ENCODE measurements at places on chromosomes 2 and 18. TPM values are rescaled to one million over a fixed set of nuclear protein-coding genes. Genes with fewer than 3 reads are reported as not detected.
A peak's percentile ranks its signal among the peaks of the same experiment; 100 is the strongest.

DNA sequence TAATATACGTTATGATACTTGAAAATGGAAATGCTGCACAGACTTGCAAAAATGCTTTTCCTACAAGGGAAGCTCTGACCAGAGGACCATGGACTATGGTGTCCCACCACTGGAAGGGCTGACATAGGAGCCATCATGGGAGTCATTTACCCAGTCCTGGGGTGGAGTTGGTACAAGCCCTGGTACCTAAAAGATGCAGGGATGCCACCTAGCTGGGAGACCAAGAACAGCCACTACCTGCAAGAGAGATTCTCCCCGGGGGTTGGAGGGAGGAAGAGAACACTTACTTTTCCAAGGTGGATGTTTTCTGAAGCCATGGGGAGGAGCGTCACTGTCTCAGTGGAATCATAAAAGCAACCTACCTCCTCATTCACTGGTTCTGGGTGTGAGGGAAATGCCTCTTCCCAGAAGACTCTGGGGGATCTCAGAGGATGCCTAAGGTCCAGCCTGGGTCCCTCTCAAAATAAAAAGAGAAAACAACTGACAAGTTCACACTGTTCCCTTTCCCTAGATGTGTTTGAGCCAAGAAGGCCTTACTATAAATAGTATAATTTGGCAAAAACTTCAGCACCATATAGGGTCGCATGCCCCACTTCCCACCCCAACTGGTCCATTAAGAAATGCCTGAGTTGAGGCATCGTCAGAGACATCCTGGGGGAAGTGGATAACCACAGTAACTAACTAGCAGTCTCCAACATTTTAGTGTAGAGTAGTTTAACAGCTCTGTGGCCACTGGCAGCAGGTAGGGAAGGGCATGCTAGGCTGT, 39.9 kb downstream of the REEP1 start:
- no peak for DNase-seq

Gene COLEC11
- total RNA-seq = not detected

Gene RGPD4
- 2.2 TPM for total RNA-seq

- DNase-seq = no peak
Measured at GRCh38 chr2:152743002-152743401, 24.6 kb downstream of the ARL6IP6 start.

DNA sequence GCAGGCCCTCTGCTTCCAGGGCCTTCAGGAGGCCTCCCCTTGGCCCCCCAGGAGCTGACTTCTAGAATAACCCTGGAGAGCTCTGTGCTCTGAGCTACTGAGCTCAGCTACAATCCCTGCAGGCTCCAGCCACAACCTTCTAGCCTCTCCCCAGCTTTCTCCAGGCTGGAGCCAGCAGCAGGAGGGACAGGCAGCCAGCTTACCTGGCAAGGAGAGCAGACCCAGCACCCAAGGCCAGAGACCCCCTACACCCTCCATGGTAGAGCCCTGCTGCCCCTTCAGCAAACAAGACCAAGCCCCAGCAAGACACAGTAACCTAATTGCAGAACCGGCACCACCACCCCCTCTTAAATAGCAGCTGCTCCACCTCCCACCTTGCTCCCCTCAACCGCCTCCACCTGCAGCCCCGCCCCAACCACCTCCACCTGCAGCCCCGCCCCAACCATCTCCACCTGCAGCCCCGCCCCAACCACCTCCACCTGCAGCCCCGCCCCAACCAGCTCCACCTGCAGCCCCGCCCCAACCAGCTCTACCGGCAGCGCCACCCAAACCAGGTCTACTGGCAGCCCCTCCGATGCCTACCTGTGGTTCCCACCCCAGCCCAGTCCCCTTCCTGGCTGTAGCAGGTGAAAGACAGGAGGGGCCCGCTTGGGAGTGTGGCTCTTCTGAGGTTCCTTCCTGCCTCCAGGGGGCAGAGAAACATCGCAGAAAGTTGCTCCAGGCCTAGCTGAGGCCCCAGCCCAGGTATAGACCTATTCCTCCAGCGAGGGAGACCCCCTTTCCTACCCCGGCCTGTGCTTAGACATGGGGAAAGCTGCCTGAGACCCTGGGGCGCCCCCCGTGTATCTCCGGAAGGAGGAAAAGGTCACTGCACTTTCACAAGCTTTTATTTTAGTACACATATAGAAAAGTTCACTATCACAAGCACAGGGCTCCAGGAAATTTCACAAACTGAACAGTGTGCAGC, at the start of gene ASTL:
TSS of gene ASTL (minus strand) at position 324 of the 967 bp plus-strand sequence. CDS start at position 258, 66 bp downstream.
- peak; percentile 65 for DNase-seq

DNA sequence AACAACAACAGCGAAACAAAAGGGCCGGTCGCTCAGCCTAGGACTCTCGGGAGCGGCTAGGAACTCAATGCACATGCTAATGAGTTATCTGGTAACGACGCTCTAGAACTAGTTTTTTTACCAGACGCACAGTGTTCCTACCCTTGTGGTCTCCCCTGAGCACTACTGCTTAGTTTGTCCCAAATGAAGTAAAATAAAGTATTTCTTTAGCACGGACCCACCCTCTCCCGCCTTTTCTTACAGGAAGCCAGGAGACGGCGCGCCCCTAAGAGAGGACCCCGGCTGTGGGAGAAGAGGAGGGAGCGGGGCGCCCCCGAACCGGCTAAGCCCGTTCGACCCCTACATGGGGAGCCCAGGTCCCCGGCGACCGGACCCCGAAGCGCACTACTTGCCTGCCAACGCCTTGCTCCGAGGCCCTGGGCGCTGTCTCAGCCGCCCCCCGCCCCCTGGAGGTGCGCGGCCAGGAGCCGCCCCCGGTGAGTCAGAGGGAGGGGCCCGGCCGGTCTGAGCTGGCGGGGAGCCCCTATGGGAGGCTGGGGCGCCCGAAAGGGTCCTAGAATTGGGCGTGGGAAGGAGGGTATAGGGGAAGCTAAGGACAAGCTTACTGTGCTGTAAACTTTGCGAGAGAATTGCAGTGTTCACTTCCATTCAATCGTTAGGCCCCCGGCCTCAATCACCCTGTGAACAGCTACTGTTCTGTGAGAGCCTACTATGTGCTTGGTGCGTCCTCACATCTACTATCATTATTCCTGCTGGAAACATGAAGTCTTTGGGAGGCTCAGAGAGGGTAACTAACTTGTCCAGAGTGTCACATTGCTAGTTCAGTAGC, 3.6 kb upstream of the CAPG start:
- peak; percentile 82 for DNase-seq

- peak; percentile 63 for DNase-seq
Measured at GRCh38 chr2:38146275-38146906, 70.4 kb upstream of the CYP1B1 start.

DNA sequence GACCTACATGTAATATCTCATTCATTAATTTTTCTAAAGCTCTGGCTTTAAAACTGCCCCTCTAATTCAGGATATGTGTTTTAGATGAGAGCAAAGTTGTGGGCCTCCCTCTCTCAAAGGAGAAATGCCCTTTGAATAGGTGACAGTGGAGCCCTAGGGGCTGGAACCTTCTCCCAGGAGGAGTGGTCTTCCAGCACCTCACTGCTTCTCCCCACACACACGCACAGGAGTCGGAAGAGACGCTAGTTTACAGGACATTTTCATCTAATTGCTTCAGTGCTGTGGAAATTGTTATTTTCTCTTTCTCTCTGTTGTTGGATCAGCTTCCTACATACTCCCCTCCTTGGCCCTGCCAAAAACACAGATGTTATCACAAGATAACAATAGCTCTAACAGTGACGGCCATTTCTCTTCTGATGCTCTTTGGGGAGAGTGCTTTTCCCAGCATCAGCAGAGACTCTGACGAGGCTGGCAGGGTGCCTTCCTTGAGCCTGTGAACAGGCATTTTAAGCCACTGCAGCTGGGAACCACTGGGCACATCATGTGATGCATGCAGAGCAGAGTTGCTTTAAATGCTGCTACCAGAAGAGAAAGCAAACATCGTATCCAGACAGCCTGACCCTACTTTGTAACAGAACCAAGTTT, 209.4 kb upstream of the SP5 start:
- peak; percentile 91 for DNase-seq

DNA sequence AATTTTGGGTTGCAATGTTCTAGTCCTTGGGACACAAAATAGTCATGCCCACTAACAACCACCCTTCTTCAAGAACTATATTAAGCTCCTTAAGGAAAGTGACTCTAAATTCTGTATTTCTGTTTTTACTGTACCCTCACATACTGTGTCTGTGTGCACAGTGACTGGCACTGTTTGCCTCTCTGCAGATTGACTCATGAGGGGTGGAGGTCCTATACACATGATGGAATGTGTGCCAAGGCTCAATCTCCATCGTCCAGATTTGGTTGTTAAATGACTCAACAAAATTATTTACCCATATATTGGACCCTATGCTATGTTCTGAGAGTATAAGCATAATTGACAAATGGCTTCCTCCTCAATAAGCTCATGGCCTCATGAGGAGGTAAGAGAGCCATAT, 126.6 kb upstream of the CWC22 start:
- no peak for DNase-seq

GRCh38 chr2:12076810-12077209, 330.4 kb downstream of the LPIN1 start:
- no peak for DNase-seq

Gene TMEM169
- 0.48 TPM for total RNA-seq

GRCh38 chr18:766550-766860, 45.5 kb downstream of the YES1 start:
- no peak for DNase-seq

Gene LRRTM4
- 4.6 TPM for total RNA-seq

DNA sequence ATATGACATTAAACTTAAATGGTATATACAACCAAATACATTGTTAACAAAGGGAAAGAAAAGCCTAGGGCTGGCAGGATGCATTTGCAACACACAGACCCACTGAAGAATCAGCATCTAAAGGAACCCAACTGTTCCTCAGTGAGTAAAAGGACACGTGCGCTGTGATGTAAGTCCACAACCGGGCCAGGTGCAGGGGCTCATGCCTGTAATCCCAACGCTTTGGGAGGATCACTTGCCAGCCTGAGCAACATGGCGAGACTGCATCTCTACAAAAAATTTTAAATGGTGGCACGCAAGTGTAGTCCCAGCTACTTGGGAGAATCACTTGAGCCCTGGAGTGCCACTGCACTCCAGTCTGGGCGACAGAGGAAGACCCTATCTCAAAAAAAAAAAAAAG, 3.9 kb downstream of the DTNB start:
- DNase-seq = no peak

GRCh38 chr2:5660591-5660990, 31.6 kb upstream of the SOX11 start:
- DNase-seq = no peak

- DNase-seq = no peak
Measured at GRCh38 chr18:48393776-48394175, 15.4 kb downstream of the ZBTB7C start.

Gene CPS1
- total RNA-seq = 27.4 TPM

DNA sequence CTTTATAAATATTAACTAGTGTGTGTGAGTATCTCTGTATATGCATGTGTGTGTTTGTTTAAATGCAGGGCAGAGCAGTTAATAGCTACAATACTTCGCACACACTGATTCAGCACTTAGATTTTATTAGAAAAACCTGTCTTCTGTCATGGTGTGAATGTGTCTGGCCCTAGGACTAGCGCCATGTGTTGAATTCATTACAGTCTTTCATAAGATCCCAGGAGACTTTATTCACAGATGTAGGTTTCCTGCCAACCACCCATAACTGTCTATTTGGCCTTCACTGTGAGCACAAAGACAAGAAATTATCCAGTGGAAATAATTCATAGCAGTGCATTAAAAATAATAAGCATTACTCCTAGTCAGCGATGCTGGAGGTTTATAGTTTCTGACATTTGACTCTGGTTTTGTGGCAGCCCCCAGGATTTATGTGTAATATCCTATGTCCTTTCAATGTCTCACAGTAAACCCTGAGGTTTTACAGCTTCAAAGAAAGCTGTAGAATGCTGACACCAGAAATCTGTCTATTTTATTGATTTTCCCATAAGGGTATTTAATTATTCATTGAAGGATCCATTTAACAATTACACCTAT, 93.9 kb downstream of the ZNF804A start:
- peak; percentile 31 for DNase-seq

GRCh38 chr2:40324656-40325055, 127.2 kb downstream of the SLC8A1 start:
- no peak for DNase-seq

DNA sequence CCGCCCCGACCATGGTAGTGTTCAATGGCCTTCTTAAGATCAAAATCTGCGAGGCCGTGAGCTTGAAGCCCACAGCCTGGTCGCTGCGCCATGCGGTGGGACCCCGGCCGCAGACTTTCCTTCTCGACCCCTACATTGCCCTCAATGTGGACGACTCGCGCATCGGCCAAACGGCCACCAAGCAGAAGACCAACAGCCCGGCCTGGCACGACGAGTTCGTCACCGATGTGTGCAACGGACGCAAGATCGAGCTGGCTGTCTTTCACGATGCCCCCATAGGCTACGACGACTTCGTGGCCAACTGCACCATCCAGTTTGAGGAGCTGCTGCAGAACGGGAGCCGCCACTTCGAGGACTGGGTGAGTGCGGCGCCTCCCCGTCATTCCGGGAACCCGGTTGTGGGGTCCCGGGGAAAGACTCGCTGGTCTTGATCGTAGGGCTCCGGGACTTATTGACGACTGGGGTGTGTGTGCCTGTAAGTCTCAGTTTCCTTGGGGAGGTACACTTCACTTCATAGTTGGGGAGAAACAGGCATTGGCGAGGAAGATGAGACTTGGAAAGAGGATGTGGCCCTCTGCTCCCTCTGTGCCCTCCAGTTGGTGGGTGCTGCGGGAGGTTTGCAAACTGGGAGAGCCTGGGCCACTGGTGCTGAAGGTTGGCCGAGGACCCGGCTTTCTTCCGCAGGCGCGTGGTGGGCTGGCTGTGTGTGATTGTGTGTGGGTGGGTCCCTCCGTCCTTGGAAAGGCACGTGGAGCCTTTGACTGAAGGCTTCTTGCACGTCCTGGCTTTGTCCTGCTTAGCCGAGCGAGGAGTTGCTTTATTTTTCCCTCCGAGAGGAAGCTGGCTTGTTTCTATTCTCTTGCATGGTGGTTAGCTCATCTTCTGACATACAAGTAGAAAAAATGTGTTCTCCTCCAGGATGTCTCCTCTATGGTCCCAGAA, 886 bp downstream of the PRKCE start:
- DNase-seq = peak; percentile 49

DNA sequence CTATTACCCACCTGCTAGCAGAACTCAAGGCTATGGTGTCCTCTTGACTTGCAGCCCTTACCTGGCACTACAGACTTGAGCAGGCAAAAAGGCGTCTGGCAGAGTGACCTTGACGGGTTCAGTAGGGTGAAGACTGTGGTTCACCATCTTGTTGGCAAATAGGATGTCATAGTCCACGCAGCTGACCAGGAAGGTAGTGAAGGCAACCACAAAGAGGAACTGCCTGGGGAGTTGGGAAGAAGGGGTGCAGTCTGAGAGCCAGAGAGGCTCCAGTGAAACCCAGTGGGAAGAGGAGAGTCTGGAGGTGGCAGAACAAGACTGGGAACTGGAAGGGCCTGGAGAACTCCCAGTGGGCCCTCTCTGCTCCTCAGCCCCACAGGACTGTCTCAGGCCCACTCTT, 4.1 kb downstream of the ATG9A start:
- DNase-seq = no peak
